ENCODE measurements at places on chromosomes 5 and 9.

DNA sequence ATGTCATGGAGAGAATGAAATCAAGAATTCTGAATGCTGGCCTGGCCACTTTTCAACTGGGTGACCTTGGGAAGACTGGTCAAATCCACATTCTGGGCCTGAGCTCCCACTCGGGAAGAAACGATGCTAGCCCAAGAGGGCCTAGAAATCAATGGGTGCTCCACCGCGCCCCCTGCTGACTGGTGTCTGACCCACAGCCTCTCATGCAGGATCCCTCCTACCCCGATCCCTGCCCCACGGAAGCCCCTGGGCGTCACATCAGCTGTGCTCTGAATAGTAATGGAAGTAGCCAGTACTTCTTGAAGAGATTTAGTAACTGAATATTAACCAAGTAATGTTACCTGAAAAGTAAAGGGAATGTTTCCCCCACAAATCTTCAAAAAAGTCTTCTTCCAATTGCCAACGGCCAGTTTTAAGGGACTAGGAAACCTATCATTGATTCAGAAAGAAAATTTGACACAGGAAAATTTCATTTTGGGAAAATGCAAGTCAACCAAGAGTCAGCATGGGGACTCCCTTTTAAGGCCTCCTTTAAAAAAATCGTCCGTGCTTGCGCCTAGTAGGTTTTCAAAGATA lies 43.9 kb downstream of the CRB2 start:
- DNase-seq = no peak

- DNase-seq = no peak
Observed at GRCh38 chr5:50965654-50966375, 299.4 kb downstream of the PARP8 start.

GRCh38 chr9:125137200-125137599 lies 6.1 kb downstream of the SCAI start:
- peak; percentile 55 for DNase-seq

- no peak for DNase-seq
Observed at GRCh38 chr9:42386477-42386876, 203.0 kb downstream of the SPATA31A6 start.

- DNase-seq = no peak
Observed at GRCh38 chr5:163439092-163439425, 1.7 kb downstream of the CCNG1 start.

- DNase-seq = no peak
Observed at GRCh38 chr5:1951165-1951816, 68.6 kb upstream of the IRX4 start.

GRCh38 chr5:134018154-134018985 lies 13.6 kb upstream of the VDAC1 start:
- DNase-seq = no peak

DNA sequence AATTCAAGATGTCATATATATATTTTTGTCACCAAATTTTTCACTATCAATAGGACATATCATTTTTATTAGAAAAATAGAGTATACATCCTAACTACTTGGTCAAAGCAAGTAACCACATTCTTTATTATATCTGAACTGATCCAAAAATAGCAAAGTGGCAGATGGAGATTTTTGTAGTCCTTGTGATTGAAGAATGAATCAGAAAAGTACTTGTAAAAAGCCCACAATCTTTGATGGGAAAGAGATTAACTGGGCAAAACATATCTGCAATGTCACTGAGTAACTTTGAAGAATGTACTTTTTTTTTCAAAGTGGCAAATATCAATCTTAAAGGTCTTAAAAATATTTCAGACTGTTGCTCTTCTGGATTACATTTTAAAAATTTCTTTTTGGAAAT lies 1040.6 kb upstream of the SEMA6A start:
- no peak for DNase-seq

- DNase-seq = no peak
Observed at GRCh38 chr5:137938751-137939143, 49.5 kb downstream of the PKD2L2 start.

GRCh38 chr9:133008824-133009223 lies 22.0 kb upstream of the GTF3C5 start:
- no peak for DNase-seq

DNA sequence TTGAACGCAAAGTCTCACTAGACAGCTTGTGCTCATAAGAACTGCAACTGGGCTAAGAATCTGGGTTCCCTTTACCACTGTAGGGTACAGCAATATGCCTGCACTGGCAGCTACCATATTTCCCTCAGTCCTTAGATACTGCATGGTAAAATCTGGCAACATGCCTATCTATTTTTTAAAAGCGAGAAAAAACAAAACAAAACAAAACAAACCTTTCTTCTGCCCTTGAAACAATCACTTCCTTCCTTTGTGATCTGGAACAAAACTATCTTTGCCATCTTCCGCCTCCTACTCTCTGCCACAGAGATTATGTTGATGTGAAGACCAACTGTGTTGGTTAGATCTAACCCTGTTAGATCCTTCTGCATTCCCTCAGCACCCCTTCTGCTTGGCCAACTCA lies 242.9 kb downstream of the EBF1 start:
- no peak for DNase-seq

DNA sequence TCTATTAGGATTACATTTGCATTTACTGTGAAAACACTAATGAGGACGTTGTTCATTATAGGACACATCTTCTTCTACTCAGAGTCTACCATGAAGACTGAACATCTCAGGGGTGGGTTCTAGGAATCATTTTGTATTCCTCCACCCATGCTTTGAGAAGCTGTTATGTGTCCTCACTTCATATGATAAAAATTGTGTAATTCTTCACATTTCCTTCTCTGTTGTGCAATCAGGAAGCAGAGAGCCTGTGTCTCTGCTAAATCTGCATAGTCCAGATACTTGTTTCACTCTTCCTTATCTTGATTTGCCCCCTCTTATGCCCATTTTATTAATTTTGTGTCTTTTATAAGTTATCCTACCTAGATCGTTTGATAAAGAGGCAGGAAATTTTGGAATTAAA lies 97.8 kb upstream of the IQGAP2 start:
- DNase-seq = no peak

GRCh38 chr5:142875936-142876335 lies 105.8 kb downstream of the ARHGAP26 start:
- no peak for DNase-seq

DNA sequence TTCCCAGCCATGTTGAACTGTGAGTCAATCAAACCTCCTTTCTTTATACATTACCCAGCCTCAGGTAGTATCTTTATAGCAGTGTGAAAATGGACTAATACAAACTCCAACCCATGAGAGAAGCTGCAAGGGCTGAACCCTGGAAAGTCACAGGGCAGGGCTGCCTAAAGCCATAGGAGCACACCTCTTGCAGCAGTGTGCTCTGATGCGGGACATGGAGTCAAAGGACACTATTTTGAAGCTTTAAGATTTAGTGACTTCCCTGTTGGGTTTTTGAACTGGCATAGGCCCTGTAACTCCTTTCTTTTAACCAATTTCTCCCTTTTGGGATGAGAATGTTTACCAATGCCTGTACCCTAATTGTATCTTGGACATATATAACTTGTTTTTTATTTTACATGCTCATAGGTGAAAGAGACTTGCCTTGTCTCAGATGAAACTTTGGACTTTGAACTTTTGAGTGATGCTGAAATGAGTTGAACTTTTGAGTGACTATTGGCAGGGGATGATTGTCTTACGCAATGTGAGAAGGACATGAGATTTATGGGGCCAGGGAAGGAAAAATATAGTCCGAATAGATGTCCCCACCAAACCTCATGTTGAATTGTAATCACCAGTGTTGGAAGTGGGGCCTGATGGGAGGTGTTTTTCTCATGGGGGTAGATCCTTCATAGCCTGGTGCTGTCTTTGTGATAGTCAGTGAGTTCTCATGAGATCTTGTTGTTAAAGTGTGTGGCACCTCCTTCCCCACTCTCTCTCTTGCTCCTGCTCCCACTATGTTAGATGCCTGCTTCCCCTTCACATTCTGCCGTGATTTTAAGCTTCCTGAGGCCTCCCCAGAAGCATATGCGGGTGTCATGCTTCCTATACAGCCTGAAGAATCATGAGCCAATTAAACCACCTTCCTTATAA lies 159.5 kb upstream of the SPEF2 start:
- no peak for DNase-seq

DNA sequence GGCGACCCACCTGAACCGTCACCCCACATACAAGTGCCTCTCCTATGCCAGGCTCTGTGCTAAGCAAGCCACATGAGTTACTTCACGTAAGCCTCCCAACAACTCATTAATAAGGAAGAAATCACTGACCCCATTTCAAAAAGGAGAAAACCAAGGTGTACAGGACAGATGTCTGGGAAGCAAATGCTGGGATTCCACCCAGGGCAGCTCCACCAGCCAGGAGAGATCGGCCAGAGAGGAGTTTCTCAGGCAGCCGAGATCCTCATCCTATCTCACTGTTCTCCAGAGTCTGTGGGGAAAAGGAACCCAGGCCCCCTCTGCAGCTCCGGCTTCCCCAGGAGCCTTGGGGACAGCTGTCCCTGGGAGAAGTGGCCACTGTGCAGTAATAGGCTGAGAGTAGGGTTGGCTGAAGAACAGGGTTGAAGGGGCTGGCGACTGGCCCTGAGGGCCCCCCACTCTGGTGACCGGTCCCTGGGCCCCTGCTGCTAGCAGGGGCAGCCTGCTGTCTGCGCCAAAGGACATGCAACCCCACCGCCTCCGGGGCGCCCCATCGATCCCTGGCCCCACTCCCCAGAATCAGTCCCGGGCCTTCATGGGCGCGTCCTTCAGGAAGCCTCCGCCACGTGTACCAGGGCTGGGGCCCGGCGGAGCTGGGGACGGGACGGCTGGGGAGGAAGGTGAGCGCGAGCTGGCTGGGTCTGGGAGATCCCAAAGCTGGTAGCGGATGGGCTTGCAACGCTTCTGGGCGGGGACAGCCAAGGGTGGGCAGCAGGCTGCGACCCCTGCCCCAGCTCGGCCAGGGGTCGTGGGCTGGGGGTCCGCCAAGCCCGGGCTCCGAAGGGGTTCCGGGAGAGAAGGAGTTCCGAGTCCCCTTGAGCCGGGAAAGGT lies 44.1 kb upstream of the STXBP1 start:
- no peak for DNase-seq

DNA sequence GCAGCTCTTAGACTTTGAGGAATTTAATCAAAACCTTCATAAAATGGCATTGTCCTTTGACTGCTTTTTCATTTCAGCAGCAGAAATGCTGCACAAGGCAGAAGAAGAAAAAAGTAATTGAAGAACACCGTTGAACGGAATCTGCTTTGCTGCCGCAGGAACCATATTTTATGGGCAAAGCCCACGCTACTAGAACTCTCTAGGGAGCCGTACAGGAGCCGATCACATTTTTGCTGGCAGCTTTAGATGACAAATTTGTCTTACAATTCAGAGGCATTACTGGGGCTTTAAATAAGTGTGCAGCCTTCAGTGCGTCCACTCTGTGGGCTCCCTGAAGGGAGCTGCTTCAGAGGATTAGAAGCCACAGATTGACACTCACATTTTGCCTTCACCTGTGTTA lies 5.4 kb downstream of the CFAP90 start:
- DNase-seq = no peak

GRCh38 chr5:173234129-173234790 lies 746 bp downstream of the NKX2-5 start:
- DNase-seq = no peak

GRCh38 chr5:36168737-36169136 lies 16.8 kb downstream of the SKP2 start:
- no peak for DNase-seq

DNA sequence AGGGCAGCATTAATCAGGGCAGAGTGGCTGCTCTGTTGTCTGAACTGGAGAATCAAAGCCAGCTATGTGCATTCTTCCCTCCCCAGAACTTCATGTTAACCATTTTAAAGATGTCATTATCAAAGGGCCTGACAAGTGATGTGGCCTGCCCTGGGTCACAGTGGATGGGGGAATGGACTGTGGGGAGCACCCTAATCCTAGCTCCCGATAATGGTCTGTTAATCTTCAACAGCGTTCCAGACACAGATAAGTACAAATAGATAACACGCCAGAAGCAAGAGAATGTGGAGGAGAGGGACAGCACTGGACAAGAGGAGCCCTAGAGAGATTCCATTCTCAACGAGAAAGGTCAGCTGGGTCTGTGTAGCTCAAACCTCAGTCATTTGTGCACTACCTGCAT lies 77.5 kb downstream of the DPYSL3 start:
- no peak for DNase-seq

- DNase-seq = no peak
Observed at GRCh38 chr5:64315778-64316177, 150.1 kb downstream of the RNF180 start.

DNA sequence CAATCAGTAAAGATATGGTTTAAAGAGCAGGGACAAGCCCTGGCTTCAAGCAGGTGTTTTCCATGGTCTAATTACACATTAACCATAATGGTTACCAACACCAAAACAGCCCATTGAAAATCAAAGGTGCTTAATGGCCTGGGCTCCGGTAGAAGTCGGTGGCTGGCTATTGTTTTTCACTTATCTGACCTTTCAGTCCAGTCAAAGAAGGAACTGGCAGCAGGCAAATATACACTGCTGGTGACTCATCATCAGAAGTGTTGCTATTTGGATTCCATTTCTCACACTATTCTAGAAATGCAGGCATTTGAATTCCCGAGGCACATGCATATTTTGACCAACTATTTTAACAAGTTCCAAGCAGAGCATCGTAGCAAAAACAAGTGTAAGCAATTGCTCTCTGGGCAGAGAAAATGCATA lies 26.3 kb upstream of the GABRP start:
- DNase-seq = no peak

GRCh38 chr5:144151026-144151425 lies 19.4 kb downstream of the YIPF5 start:
- no peak for DNase-seq

DNA sequence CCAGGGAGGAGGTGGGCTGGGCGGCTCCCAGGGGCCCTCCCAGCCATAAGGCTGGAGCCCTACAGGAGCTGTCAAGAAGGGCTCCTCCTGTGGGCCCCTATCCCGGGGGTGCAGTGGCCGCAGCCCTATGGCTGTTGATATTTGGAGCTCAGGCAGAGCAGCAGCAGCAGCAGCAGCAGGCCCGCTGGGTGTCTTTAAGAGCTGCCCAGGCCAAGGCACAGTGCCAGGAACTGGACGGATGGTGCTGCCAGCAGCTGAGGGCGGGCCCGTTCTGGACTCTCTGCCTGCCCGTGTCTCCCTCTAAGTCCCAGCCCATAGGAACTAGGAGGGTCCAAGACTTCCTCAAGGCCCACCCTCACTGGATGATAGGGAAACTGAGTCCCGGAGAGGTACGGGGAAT lies 3.6 kb downstream of the AK1 start:
- no peak for DNase-seq

- no peak for DNase-seq
Observed at GRCh38 chr9:98087420-98088354, 31.2 kb downstream of the NANS start.

GRCh38 chr9:112917987-112918362 lies 27.3 kb upstream of the SLC46A2 start:
- no peak for DNase-seq

- DNase-seq = no peak
Observed at GRCh38 chr5:32020271-32020670, 153.8 kb downstream of the GOLPH3 start.

DNA sequence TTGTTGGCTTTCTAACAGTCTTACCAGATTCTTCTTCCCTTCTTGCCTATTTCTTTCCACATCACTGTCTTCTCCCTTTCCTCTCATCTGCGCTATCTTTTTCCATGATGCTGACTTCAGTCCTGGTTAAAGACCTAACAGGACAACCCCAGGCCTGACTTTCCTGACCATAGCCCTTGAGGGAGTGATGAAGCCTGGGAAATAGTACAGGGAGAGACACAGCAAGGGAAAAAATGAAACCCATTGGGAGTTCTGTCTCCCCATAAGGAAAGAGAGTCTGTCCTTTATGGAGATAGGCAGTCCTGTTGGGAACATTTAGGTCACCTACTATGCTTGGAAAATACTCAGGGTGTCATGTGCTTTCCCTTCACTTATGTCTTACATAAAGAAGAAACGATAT lies 92.7 kb downstream of the GIN1 start:
- no peak for DNase-seq

GRCh38 chr5:481347-481746 lies 38.4 kb downstream of the EXOC3 start:
- no peak for DNase-seq
